NCI-H446 treated with DMSO at 0.1 percent for 48 hours (cell line): ENCODE measurements at places on chromosomes 13 and 19.
A peak's percentile ranks its signal among the peaks of the same experiment; 100 is the strongest.

GRCh38 chr19:7992575-7992974, 12.9 kb downstream of the ELAVL1 start:
- no peak for DNase-seq

- DNase-seq = no peak
These were observed 536.5 kb upstream of the NBEA start for GRCh38 chr13:34405410-34406181.

DNA sequence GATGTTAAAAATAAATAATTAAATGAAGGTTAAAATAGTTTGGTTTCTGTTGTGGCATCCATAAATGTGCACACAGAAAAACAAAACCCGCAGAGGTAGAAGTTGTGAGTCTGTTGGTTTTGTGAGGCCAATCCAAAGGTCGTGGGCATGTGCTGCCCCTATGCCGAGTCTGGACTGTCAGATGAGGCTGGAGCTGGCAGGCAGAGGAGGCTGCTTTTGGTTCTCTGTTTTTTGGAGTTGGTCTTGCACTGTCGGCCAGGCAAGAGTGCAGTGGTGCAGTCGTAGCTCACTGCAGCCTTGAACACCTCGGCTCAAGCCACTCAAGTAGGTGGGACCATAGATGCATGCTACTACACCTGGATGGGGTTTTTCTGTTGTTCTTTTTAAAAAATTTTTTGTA, 43.7 kb downstream of the TSSK6 start:
- no peak for DNase-seq

GRCh38 chr13:106961651-106962050, 393.7 kb upstream of the ARGLU1 start:
- DNase-seq = no peak

GRCh38 chr13:37769078-37769477, 100.5 kb downstream of the TRPC4 start:
- DNase-seq = no peak

GRCh38 chr19:51808333-51808986, 13.5 kb downstream of the FPR3 start:
- no peak for DNase-seq

- no peak for DNase-seq
These were observed at the start of gene KLK13 for GRCh38 chr19:51064534-51065220. Gene KLK13 (minus strand): TSS chr19:51065092. CDS start chr19:51065067, 25 bp downstream.

DNA sequence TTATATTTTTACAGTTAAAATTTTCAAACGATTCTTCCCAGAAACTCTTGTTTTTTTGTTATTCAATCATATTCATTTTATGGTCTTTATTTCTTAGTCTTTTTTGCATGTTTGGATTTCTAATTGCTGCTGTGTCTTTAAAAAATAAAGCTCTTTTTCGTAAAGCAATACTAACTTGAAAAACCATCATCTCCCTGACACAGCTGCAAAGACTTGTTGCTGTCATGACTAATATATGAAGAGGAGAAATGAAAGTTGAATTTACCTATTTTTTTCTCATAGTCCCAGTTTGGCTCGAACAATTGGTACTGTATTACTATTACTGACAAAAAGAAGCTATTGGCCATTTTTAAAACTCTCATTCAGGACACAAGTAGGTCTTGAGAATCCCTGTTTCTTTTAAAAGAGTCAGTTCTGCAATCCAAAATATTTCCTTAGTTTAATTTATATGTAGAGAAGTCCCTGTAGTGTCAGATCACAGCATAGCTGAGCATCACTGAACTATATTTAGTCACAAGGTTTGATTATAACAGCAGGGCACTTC, 12.1 kb upstream of the SPART start:
- no peak for DNase-seq

- no peak for DNase-seq
These were observed 76.3 kb downstream of the PEG3 start for GRCh38 chr19:56764196-56764695.

GRCh38 chr19:5985098-5985783, 7.3 kb upstream of the RANBP3 start:
- no peak for DNase-seq

DNA sequence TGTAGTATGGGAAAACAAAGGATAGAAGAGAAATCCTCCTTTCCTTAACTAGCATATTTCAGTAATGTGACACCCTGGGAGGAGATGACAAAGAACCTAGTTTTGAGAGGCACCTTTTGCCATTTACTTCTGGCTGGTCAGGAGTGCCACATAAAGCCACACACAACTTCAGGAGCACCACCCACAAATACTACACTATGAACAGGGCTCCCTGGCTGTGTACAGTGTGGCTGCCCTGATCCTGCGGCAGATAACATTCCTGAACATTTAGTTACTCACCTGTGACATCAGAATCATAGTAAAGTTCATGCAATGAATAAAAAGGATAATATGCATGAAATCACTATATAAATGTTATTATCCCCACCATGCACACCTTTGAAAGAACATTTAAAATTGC, 17.4 kb upstream of the IRS2 start:
- DNase-seq = no peak

- DNase-seq = no peak
These were observed 701 bp downstream of the ZNF552 start for GRCh38 chr19:57813919-57814504.

DNA sequence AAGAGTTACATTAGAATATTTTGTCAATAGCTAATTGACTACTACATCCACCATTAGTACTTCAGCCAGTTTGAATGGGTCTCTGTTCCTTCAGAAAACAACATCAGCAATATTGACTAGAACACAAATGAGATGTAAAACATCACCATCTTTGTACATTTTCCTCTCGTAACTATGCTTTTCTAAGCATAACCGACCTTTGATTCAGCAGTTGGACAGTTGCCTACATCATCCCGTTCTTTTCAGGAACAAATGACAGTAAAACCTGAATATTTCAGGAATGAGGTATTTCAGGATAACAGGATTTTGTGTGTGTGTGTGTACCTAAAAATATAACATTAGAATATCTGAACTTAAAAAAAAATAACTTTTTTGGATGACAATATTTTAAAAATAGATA, 60.9 kb downstream of the STARD13 start:
- DNase-seq = no peak

GRCh38 chr13:26054896-26055295, 3.1 kb upstream of the SHISA2 start:
- DNase-seq = no peak

DNA sequence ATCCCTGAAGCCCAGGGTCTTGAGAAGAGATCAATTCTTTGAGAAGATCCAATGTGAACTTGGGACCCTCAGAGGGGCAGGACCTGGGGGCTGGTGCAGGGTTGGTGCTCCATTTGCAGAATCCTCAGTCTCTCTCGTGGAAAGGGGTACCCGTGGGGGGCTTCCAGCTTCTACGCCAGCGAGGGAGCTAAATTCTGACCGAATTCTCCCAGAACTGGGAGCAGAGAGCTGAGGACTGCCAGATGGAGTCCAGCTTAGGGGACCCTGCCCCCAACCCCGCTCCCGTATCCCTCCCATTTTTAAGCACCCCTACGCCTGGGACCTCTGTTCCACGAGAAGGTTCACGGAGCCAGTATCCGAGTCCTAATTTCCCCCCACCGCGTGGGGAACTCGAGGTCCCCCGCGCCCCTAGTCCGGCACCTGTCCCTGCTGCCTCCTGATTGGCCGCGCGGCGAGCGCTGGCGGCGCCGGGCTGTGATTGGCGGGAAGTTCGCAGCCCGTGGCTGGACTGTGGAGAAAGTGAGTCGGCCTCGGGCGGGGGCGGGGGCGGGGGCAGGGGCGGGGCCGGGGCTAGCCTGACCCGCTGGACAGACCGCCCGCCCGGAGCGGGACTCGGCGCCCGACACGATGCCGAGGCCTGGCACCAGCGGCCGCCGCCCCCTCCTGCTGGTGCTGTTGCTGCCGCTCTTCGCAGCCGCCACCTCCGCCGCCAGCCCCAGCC, 4.4 kb upstream of the LTBP4 start:
- no peak for DNase-seq

DNA sequence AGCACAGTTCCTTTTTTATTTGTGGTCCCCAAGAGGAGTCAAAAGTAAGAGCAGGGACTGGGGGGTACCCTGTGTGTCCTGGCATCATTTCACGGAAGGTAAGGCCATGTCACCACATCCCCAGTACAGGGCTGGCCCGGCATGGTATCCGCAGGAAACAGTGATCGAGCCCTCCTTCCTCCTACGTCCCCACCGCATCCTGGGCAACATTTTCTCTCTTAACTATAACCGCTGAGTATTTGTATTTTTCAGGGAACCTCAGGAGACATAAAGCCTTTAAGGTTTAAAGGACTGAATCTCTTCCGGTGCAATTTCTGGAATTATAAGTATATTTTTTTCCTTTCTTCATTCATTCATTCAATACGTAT, 13.6 kb upstream of the LATS2 start:
- DNase-seq = no peak

GRCh38 chr13:69946511-69946910, 161.1 kb upstream of the ATXN8OS start:
- DNase-seq = peak; percentile 49

- no peak for DNase-seq
These were observed 78.8 kb downstream of the TUBGCP3 start for GRCh38 chr13:112509190-112509589.

GRCh38 chr13:99867535-99868257, 103.9 kb downstream of the ZIC5 start:
- DNase-seq = peak; percentile 75

DNA sequence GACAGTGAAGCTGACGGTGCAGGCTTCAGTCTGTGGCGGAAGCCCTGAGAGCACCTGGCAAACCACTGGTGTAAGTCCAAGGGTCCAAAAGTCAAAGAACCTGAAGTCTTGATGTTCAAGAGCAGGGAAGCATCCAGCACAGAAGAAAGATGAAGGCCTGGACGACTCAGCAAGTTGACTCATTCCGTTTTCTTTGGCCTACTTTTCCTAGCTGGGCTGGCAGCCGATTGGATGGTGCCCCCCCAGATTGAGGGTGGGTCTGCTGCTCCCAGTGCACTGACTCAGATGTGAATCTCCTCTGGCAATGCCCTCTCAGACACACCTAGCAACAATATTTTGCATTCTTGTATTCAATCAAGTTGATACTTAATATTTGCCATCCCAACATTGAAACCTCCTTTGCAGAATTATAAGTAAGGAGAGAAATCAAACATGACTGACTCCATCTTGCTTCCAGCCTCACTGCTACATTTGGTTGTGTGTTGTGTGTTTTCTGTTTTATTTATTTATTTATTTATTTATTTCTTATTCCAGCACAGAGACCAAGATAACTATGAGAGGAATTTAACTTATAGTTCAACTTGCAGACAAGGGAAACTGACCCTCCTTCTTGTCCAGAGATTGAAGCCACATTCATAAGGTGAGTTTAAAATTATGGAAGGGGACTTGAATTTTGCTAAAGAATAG, 32.8 kb downstream of the IGFL2 start:
- no peak for DNase-seq

DNA sequence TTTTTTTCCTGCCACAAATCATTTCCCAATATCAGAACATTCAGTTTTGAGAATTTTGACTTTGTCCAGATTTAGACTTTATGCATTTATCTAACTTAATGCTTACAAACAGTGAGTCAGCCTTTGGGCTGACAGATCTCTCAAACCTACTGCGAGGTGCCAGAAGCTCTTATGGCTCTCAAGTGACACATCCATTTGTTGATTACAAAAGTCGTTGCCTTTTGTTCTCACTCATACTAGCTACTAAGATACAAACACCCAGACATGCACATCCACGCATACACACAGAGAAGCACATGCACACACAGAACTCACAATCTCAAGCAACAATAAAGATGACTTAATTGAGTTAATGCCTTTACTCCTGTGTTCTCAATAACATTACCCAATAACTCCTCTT, 1147.5 kb downstream of the DIAPH3 start:
- no peak for DNase-seq

DNA sequence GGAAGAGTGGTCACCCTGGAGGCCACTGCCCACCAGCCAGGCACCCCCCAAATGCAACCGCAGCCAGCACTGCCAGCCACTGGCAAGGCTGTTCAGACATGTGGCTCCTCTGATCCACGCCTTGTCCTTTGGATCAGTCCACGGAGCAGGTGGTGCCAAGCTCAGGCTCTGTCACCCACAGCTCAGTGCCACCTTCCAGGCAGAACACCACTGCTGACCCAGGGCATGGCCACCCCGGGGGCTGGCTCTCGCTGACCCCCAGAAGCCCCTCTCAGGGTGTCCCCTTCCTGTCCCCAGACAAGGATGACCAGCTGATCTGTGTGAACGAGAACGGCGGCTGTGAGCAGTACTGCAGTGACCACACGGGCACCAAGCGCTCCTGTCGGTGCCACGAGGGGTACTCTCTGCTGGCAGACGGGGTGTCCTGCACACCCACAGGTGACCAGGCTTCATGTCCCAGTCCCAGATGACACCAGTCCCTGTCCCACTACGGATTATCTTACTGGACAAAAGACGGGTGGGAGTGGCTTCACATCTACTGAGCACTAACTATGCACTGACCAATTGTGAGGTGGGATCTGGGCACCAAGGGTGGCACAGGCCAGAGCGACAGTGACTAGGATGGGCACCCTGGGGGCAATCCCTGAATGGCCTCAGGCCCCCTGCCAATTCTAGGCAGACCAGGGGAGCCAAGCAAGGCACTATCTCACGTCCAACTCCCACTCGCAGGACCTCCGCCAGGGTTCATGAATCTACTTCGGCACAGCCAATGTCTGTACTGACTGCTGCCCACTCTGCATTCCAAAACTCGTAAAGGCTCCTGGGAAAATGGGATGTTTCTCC, 7.0 kb upstream of the F10 start:
- DNase-seq = no peak

DNA sequence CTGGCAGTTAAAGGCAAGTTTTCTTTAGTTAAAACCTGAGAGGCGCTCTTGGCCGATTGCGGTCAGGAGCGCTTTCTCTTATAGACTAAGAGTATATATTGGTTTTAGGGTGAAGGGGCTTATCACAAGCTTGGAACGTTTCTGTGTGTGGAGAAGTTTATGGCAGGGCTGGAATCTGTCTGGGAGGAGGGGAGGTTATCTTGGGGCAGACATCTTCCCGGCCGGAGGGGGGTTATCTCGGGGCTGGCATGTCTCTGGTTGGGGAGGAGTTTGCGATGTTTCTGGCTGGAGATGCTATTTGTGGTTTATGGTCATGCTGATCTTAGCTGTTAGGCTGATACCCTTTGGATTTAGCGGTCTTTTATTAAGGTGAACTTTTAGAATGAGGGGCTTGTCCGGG, 18.3 kb downstream of the KDM4B start:
- no peak for DNase-seq

- DNase-seq = no peak
These were observed 987 bp downstream of the PNMA8A start for GRCh38 chr19:46470376-46470775.
